ENCODE measurements at places on chromosomes 5 and 9.

DNA sequence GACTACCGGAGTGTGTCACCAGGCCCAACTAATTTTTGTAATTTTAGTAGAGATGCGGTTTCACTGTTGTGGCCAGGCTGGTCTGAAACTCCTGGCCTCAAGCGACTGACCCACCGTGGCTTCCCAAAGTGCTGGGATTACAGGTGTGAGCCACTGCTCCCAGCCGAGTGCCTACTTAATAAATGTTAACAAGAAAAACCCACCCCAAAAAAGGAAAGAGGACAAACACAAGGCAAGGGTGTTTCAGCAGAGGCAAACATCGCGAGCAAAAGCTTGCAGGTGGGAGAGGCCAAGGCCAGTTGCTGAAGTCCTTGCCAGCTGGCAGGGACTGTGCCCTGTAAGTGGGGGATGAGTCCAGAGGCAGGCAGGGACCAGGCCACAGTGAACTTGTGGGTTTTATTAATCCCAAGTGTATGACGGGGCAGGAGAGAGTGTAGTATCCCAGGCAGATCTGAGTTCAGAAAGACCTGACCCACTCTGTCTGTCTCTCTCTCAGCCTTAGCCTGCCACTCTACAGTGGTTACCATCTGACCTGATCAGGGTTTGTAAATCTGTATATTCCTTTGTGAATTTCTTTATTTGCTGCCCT lies 6.4 kb upstream of the FPGS start:
- DNase-seq, result no peak

DNA sequence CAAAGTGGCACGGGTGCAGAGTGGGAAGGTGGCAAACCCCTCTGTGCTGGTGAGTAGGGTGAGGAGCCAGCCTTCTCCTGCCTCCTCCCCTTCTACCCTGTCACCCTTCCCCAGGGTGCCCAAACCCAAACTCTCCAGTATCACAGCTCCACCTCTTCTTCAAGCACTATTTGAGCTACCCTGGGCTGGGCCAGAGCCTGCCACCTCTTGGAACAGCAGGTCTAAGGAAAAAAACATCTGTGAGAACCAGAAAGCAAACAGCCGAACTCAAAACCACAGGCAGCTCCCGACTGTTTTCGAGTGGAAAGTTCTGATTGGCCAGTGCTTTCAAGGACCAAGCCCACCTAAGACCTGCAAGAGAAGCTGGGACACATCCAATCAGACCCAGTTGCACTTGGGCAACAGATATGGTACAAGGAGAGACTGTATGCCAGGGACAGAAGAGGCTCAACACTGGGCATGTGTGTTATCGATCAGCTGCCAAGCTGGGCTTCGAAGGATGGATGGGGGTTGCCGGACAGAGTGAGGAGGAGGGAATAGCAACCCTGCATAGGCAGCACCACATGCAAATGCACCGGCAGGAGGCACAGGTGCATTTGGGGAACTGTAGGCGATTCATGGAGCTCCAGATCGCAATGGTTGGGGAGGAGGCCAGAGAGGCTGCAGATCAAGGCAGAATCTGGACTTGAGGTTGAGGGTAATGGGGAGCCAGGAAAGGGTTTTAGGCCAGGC lies 19.7 kb downstream of the ACSL6 start:
- no peak for DNase-seq

- no peak for DNase-seq
Observed at GRCh38 chr9:22742401-22742800, 295.8 kb downstream of the DMRTA1 start.

DNA sequence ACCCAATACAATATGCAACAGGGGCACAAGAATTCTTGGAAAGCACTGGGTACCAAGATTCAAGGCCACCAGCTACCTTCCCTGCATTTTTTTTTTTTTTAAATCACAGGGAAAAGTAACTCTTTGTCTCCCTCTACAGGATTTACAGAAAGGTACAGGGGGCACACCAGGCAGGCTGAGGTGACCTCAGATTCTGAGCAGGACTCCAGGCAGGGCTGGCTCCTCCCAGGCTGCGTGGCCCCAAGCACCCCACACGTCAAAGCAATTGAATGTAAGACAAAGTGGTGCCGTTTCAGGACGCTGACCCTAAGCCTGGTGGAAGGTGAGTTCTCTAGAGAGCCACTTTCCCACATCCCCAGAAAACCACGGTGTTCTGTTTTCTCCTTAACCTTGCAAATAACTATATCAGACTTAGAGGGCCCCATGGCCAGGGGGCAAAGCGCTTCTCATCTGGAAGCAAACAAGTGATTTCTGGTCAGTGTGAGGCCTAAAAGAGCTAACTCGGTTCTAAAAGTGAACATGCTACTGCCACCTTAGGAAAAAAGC lies 222.6 kb downstream of the ROR2 start:
- peak; percentile 28 for DNase-seq

- no peak for DNase-seq
Observed at GRCh38 chr5:10556893-10557746, 6.8 kb upstream of the ANKRD33B start.

DNA sequence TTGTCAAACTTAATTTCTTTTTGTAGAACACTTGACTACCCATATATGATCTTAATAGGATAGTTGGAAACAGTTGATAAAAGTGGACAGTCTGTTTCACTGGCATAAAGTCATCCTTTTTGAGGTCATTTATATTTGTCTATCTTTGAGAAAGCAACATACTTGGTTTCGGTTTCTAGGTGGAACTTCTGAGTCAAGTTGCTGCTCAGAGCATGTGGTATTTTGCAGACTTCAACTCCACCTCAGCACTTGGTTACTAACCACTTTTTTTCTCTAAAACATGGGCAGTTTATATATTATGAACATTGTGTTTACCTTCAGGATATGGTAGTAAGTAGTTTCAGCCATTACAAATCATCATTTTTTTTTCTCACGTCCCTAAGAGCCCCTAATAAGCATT lies 1749.0 kb upstream of the C9orf72 start:
- peak; percentile 41 for DNase-seq

DNA sequence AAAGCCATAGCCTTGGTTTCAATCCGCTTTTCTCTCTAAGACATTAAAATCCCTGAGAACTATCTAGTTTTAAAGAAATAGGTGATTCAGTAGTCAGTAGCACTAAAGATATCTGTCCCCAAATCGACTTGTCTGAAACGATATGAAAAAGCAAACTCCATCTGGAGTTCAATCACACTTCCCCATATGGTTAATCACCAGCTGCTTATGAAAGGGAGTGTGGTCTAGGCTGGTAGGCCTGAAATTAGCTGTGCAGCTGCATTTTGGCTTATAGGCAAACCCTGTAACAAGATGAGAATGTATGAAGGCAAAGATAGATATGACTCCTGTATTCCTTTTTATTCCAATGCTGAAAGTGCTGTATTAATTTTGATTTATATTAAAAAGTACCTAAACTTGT lies 65.9 kb downstream of the DMRTA1 start:
- DNase-seq, result no peak

DNA sequence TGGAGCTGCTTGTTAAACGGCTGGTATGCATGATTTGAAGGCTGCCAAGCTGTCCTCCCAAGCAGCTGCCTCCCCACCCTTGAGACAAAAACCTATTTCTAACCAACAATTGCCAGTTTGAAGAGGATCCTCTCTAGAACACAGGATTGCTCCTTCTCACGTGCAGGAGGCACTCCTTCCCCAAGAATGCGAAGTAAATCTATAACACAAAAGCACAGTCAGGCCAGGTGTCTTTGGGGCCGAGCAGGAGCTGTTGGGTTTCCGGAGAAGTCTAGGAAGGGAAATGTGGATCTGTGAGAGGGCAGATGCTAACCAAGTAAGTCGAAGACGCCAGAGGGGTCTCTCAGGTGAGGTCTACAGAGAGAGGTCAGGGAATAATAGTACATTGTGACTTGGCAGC lies 35.4 kb upstream of the GNPDA1 start:
- no peak for DNase-seq

DNA sequence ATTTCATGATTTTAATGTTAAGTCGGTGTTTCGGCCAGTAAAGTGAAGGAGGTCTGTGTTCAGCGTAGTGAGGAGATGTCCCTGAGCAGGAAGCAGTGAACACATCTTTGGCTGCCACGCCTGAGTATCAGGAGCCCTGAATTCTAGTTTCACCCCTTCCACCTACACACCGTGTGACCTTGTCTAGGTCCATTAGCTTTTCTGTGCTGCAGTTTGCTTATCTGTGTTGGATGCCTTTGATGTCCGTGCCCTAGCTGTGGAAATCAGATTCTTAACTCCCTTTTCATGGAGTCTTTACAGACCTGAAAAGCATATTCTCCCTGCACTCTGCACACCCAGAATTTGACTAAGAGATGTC lies 601 bp downstream of the FBXO38 start:
- no peak for DNase-seq

- DNase-seq, result no peak
Observed at GRCh38 chr9:133718563-133719315, 19.4 kb downstream of the SARDH start.

DNA sequence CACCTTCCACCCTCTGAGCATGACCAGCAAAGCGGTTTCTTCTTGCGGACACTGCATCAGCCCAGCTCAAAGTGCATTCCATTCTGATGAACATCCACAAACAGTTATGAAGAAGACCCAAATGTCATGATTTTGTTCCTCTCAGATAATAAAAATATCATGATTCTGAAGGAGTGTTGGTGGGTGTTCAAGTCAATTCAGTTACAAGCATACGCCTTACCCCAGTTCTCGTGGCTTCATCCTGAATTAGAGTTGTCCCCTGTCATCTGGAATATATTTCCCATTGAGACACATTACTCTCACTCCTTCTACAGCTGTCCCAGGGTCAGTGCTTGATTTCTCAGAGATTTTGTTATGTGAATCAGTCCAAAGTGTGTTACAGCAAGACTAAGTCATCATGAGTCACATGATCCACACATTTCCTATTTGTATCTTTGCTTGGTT lies 325.4 kb downstream of the RFX3 start:
- DNase-seq, result no peak

DNA sequence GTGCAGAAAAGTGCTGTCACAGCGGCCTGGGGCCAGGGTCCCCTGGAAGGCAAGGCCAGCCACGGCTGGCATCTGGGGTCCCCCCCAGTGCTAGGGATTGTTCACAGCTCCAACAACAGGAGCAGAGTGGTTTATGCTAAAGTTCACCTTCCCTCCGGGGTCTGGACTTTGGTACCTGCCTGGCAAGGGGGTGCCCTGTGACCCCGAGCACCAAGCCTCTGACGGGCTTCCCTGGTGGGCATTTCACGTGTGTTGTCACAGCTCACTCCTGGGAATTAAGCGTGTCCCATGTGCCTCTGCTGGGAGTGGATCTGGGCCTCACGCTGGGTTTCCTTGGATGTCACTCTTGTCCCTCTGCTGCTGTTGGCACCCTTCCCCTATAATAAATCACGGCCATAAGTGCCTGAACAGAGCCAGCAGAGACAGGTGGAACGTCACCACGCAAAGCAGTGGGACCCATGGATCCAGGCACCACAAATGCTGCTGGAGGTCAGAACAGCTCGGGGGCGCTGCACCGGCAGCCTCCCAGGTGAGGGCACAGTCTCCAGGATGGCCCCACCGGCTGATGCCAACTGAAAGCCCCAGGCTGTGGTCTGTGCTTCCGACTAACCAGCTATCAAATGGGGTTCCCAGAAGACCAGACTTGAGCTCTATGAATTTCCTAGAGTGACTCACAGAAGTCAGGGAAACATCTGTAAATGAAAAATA lies 17.8 kb upstream of the ZDHHC11 start:
- no peak for DNase-seq

DNA sequence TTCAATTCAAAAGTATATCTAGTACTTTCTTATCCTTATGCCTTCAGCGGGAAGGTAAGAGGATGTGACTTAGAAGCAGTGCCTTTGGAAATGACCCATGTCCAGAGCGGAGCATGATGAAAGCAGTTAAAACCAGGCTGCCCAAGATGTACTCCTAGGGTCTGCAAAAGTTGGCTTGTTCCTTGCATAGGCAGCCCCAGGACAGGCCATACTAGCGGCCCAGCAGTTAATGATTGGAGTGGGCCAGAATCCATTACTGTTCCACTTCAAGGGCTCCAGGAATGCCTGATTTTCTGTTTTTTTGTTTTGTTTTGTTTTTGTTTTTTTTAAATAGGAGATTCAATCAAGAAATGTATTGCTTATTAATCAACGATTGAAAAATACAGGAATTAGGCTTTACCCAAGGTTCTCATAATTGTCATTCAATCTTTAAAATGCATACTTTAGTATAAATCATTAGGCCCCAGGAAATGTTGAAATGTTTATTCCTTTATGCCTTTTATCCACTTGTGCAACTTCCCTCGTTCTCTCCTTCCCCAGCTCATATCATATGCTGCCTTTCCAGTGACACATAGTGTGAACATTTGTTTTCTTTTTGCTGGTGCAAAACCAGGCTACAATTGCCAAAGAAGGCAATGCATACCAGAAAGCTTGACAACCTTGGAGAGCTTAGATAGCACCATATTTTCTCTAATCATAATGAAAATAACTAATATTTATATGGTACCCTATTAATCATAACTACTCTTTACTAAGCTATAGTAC lies 190.8 kb downstream of the ARHGEF28 start:
- peak; percentile 68 for DNase-seq

DNA sequence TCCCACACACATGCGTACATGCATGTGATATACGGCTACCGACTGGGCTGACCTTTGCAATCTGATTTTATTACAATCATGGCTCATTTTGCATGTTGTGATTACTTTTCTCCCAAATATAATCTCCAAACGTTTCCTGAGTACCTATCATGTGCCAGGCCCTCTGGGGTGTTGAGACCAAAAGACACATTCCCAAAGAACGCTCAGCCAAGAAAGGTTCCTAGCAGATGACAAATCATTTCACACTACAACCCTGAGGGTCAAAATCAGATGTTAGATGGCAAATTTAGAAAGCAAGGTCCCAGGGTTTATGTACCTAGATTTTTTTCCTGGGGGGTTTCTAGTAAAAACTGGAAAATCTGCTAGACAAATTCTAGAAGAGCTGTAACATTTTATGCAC lies 32.4 kb upstream of the SLC25A51 start:
- DNase-seq, result no peak

- no peak for DNase-seq
Observed at GRCh38 chr9:36831381-36832161, 202.5 kb downstream of the PAX5 start.

GRCh38 chr9:84447305-84447704 lies 106.7 kb upstream of the SLC28A3 start:
- no peak for DNase-seq

DNA sequence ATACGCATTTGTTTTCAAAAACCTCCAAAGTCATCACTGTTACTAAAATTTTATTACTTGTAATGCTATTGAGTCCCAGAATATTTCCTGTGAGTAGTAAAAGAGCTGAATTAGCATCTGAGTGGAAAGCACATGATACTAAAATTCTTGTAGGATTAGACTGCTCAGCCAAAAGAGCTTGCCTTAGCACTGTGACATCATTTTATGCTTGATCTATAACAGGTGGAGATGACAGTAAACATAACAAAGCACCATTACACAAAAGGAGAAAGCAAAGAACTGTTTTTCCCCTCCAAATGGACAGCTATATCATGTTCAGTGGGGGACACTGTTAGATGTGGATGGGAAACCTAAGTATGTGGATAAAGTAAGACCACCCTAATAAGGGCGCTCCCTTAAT lies 5.8 kb upstream of the JAK2 start:
- peak; percentile 46 for DNase-seq

All from stromal cell of bone marrow (primary cell).